ENCODE measurements at places on chromosomes 2 and 18. TPM values are rescaled to one million over a fixed set of nuclear protein-coding genes. Genes with fewer than 3 reads are reported as not detected.

COL5A2 gene
- total RNA-seq = 10.2 TPM

DNA sequence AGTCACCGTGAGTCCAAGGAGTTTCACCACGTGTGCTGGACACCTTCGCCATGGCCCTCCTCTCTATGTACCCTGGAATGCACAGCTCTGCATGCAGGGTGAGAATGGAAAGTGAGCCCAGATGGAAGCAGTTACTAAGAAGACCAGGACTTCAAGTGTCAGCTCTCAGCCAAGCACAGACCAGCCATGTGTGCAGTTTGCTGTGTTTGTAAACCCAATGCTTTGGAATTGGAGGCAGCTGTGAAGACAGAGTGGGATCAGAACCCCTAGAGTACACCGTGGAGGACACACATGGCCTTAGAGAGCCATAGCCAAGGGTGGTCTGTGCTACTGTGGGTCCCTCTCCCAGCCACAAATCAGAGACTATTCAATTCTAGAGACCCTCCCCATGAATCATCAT, 655.5 kb upstream of the ID2 start:
- no peaks in the 10 kb centered on the region for H3K4me1 ChIP-seq
- no peak overlapping the region for H3K27ac ChIP-seq
- DNase-seq = no peak
- H3K27me3 ChIP-seq = no peaks in the 10 kb centered on the region
- H3K36me3 ChIP-seq = no peaks in the 10 kb centered on the region

DNA sequence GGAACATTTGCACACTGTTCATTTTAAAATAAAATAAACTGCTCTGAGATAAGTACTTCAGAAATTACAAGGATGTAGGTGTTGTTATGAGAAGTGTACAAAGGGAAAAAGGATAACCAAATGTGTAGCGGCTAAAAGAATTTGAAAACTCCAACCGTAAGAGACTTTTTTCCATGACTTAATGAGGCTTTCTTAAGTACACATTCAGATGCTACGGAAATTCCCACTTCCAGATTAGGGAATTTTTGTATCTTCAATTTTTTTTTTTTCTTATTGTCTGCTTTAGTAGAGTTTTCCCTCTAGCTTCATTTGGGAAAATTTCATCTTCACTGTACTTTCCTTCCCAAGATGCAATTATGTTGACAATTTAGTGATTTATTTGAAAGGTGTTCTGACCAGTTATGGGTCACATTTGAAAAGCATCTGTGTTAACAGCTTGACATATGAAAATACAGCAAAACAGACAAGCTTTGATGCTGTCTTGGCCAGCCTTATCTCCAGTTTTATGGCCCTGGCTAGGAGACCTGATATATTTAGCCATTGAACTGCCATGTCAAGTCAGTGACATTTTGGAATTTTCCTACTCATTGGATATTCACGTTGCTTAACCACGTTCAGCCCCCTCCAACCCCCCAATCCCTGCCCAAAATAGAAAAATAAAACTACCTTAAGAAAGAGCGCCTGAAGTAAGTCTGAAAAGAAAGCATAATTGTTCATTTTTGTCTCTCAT, 105.6 kb downstream of the FEZ2 start:
- DNase-seq = no peak
- H3K27me3 ChIP-seq = no peaks in the 10 kb centered on the region
- no peaks in the 10 kb centered on the region for H3K36me3 ChIP-seq
- H3K27ac ChIP-seq = no peak overlapping the region
- no peak overlapping the region for H3K4me3 ChIP-seq

- H3K4me1 ChIP-seq = no peaks in the 10 kb centered on the region
- peaks cover 12% of the 10 kb centered on the region for H3K36me3 ChIP-seq
- DNase-seq = no peak
- H3K27ac ChIP-seq = no peak overlapping the region
Observed at GRCh38 chr18:62089174-62089573, 97.7 kb downstream of the PIGN start.

DNA sequence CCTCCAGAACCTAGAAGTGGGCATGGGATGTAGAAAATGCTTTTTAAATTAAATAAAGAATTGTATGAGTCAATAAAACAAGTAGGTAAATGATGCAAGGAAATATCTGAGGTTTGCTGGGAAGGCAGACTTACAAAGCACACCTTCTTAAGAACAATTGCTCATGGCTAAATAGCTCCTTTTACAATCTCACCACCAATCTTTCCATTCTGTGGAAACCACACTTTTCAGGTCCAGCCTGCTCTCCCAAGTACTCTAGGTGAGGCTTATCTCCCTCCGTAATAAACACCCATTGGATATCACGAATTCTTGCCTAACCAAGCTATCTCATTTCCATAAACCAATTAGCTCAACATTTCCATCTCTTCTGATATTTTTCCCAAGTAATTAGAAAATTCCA, 91.5 kb upstream of the SLC8A1 start:
- no peak overlapping the region for H3K4me3 ChIP-seq
- H3K27me3 ChIP-seq = no peaks in the 10 kb centered on the region
- H3K27ac ChIP-seq = no peak overlapping the region
- no peaks in the 10 kb centered on the region for H3K36me3 ChIP-seq
- DNase-seq = no peak
- H3K4me1 ChIP-seq = no peaks in the 10 kb centered on the region

SERPINB10 gene
- not detected for total RNA-seq

DNA sequence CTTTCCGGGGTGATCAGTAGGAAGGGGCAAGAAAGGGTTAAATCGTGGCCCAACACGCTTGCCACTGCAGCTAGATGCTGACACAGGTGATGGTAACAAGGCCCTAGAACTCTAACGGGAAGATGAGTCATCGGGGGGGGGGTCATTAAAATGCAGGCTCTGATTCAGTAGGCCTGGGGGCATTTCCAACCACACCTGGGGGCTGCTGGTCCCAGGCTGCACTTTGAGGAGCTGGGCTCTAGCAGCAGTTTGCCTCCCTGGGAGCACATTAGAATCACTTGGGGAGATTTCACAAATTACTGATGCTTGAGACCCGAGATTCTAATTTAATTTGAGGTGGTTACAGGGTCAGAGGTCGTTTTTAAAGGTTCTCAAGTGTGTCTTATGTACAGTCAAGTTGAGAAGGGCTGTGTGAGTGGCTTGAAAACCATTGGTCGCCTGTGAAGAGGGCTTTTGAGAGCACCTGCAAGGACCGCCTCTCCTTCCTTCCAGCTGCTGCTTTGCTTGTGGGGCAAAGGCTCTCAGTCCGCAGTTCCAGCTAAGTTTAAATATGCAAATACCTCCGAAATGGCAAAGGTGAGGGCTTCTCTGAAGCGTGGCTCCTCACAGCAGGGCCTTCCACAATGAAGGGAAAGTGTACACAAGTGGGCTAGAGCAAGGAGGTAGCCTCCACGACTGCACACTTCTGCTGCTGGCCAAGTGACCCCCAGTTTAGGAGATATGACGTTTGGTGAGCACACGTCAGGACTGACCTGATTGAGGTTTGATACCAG, 128.0 kb upstream of the MSH6 start:
- no peaks in the 10 kb centered on the region for H3K4me1 ChIP-seq
- no peaks in the 10 kb centered on the region for H3K27me3 ChIP-seq
- no peaks in the 10 kb centered on the region for H3K36me3 ChIP-seq
- no peak overlapping the region for H3K4me3 ChIP-seq
- no peak overlapping the region for H3K27ac ChIP-seq

SIX3 gene
- not detected for total RNA-seq
